ENCODE measurements at places on chromosomes 4 and X.

- DNase-seq, result no peak
Measured at GRCh38 chr4:114420069-114420468, 178.5 kb upstream of the UGT8 start.

DNA sequence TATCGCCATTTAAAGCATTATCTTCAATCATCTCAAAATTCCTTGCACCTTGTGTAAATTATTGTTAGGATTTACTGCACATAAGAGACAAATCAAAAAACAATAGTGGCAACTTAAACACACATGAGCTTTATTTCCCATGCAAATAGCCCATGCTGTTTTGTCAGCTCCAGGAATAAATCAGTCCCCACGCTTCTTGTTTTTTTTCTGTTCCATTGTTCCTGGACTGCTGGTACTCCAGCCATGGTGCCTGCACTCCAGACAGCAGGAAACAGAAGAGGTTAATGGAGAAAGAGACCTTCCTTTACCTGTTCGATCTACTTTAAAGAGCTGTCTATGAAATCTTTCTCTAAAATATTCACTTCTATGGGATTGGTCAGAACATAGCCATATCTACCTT lies 1515.7 kb upstream of the TENM3 start:
- no peak for DNase-seq

DNA sequence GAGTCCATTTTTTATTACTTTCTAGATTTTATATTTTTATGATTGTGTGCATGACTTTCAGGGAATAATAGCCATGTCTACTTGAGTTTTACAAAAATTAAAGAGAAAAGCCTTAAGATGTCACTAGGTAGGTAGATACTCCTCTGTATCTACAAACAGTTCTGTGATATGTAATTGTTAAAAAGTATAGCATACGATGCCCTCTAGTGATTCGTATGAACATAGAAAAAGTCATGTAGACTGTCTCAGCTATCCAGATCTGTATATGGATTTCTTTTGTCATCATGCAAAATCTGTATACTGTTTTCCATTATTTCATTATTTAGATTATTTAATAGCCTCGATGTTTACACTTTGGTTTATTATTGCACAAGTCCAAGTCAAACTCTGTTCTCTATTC lies 856.6 kb downstream of the CENPC start:
- DNase-seq, result peak; percentile 20

DNA sequence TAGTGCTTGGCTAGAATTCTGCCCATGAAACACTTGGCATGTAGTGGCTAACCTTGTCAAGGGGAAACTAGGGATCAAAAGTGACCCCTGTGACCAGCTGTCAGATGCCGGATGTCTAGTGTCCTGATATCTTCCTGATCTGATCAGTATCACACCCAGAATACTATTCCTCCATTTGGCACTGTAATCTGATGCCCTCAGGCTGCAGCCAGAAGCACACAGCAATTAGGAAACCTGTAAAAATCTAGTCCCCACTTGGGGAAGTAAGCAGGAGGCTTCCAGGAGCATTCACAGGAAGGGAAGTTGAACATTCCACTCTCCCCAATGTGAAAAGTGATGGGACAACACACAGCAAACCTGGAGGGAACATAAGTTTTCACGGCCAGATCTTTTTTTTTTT lies 125.1 kb downstream of the HS6ST2 start:
- DNase-seq, result no peak

GRCh38 chr4:30789219-30789671 lies 69.1 kb downstream of the PCDH7 start:
- peak; percentile 1 for DNase-seq

DNA sequence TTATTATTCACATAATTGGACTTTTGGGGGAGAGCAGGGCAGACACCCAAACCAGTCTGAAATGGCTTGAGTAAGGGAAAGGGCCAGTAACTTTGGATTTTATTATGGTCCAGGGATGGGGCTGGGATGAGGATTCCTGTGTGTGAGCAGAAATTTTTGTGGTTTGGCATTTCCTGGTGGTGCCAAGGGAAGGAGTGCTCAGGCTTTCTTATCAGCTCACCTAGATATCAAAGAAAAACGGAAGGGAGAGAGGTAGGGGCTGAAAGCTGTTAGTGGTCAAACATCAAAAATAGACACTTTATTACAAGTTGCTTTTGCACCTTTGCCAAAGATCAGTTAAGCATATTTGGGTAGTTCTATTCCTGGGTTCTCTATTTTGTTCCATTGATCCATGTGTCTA lies 128.5 kb upstream of the DIPK2B start:
- no peak for DNase-seq

GRCh38 chrX:33205321-33205720 lies 6.0 kb downstream of the DMD start:
- no peak for DNase-seq

- DNase-seq, result peak; percentile 21
Measured at GRCh38 chrX:9785944-9786797, at the start of gene SHROOM2. Gene SHROOM2, plus strand, starts transcription at chrX:9786429. Its CDS starts 117 bp downstream, at chrX:9786546.

DNA sequence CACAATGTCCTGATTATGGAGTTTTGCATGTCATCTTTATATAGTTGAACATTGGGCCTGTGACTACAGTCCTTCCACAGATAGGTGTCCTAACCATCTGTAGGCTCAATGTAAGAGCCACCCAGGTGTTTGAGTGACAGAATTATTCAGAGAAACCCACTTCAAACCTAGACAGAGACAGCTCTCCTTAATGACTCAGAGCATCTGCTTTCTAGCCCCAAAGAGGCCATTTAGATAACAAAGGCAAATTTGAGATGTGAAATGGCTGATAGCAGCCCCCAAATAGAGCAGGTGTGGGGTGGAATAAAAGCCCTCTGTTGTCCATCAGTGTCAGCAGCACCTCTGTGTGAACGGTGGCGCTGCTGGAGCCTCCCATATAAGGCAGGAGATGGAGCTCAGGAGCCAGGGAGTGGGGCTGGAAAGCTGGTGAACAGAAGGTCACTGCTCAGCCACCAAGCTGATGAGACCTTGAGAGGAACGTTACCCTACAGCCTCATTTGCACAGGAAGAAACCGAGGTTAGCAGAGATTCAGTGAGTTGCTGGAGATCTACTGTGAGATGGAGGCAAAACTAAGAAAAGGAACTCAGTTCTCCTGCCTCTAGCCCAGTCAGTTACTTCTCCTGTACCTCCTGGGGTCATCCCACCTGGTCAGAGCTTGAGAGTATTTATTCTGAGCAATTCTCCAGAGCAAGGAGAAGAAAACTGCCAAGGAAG lies 153.3 kb upstream of the LNX1 start:
- DNase-seq, result no peak

- peak; percentile 33 for DNase-seq
Measured at GRCh38 chr4:113837397-113837796, 75.9 kb upstream of the CAMK2D start.

DNA sequence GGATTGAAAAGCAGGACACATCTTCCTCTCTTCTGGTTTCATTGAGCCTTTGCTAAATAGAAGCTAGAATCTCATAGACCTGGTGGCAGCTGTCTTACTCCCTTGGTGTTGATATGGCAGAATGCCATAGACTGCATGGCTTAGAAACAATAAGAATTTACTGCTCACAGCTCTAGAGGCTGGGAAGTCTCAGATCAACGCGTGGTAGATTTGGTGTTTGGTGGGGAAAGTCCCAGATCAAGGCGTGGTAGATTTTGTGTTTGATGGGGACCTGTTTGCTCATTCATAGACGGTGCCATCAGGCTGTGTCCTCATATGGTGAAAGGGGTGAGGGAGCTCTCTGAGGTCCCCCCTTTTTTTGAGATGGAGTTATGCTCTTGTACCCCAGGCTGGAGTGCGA lies 57.6 kb upstream of the PPP2R3B start:
- DNase-seq, result no peak

GRCh38 chr4:143383005-143383574 lies 46.4 kb downstream of the GAB1 start:
- no peak for DNase-seq

GRCh38 chr4:147110473-147111367 lies 165.1 kb upstream of the TTC29 start:
- no peak for DNase-seq

- no peak for DNase-seq
Measured at GRCh38 chr4:73589261-73589847, 30.9 kb downstream of the RASSF6 start.

GRCh38 chrX:44011506-44011905 lies 38.3 kb upstream of the NDP start:
- no peak for DNase-seq

- DNase-seq, result no peak
Measured at GRCh38 chrX:100407784-100408712, 2.0 kb downstream of the PCDH19 start.

DNA sequence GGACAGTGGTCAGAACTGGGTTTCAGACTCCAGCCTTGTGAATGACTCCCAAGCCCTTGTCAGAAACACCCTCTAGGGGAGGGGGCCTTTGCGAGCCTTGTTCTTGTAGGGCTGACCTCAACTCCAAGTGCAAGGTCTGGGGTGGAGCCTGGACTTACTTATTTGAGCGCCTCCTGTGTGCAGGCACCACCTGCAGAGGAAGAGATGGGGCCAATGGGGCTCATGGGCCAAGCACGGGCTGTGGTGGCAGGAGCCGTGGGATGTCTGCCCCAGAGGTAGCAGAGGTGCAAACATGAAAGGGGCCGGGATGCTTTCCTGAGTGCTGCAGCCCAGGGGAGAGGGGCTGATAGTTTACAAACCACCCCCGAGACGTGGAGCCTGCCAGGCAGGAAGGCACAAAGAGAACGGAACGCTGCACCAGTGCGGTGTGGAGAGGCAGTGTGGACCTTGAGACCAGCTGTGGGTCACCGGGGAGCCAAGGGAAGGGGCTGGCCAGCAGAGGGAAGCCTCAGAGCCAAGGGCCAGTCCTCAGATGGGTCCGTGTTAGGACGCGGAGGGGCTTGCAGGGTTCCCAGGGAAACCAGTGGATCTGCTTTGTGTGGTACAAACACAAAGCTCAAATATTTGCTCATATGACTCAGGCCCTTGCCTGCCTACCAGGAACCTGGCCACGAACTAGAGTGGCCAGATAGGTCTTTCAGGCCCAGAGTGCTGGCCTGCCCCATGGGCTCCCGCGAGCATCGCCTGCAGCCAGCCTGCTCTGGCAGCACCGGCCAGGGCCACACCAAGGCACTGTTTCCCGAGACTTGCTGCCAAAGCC lies 8.7 kb upstream of the TADA2B start:
- no peak for DNase-seq

- DNase-seq, result no peak
Measured at GRCh38 chrX:109140463-109140862, 341.4 kb downstream of the GUCY2F start.

DNA sequence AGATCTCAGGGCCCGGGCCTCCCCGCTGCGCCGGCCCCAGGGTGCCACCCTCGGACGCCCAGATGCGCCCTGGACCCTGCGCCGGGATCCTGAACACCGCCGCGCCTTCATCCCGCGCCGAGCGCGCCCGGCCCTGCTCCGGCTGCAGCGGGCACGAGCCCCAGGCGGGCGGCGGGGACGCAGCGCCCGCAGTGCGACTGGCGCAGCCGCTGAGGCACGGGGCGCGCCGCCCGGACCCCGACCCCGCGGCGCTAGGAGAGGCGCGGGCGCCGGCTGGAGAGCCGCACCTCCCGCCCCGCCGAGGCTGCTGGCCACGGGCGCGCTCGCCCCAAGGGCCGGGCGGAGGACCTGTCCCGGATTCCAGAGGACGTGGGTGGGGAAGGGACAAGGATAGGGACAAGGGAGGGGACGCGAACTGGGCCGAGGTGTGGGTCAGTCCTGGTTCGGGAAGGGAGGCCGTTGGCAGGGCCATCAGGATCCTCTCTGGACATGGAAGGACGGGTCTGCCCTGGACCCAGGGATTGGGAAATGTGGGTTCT lies 1.1 kb downstream of the ZFYVE28 start:
- DNase-seq, result no peak

Measured in Caki2 (cell line).